T-helper 1 cell (primary cell): ENCODE measurements at places on chromosomes 11 and 22.

DNA sequence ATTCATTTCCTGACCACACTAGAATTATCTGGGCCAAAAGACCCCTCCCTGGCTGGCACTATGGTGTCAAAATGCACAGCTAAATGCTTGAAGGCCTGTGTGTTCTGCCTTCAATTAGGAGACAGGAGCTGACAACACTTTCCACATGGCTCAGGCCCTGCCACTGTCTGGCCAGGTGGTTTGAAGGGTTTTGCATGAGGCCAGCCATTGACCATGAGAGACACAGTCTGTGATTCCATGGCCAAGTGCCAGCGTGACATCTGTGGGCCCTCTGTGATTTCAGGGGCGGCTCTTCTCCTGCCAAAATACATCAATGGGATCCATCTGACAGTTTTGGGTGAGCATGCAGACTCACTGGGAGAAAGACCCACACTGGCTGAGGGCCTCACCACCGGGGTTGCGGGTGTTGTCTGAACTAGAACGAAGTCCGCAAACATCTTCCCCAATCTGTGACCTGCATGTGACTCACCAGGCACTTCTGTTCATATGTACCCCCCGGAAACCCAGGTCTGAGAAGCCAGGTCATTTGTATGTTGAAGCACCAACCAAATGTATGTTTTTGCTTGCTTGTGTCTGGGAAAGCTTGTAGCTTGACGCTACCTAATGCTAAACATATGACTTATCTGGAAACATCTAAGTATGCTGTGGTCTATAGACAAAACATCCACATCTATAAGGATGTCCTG is 20.7 kb upstream of the NAV2 start:
- no peak for DNase-seq

GRCh38 chr11:115334932-115335788 is 169.1 kb downstream of the CADM1 start:
- DNase-seq = no peak

DNA sequence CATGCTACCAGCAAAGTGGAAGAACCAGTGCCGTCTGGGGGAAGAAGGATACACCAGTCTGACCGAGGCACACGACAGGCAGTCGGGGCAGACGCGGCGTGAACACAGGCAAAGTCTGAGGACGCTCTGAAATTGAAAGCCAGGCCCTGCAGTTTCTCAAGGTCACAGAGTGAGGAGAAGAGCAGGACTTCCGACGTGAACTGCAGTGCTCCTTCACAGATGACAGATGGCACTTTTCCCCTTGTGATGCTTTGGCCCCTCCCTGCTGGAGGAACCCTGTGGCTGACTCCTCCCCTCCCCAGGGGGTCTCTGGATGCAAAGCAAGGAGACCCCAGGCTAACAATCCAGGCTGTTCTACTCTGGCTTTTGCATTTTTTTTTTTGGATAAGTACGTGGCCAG is 19.6 kb upstream of the JAM3 start:
- no peak for DNase-seq

- DNase-seq = no peak
Measured at GRCh38 chr11:77303328-77303727, 1.8 kb upstream of the GDPD4 start.

GRCh38 chr22:22787786-22788459 is 99.7 kb upstream of the IGLL5 start:
- peak; percentile 51 for DNase-seq

DNA sequence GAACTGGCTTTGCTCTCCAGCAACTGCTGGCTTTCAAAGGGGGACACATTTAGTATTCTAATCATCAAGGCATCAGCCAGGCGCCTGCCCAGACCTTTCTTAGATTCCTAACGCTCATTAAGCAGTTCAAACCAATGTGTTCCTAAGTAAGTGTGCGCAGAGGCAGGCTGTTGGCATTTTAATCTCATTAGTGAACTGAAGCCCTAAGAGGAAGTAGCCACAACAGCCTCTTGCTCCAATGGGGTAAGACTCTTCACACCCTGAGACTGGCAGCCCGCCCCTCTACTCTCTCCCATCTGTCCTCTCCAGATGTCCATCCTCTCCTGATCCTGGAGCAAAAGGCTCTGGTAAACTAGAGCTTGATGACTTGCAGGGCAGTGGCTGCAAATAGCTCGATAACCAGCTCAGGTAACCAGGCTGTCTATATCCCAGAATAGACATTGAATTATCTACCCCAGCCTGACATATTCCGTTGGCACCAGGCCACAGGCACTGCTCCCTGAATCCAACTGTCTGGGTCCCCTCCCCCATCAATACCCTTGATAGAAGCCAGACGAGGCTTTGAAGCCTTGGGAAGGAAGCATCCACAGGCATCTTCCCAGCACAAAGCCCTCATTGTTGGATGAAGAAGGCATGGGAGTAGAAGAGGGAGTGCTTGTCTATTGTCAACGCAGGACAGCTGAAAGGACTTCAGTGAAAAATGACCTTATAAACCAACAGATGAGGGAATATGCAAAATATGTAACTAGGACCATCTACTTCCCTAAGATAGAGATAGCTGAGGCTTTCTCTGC is 321.1 kb downstream of the TENM4 start:
- no peak for DNase-seq

DNA sequence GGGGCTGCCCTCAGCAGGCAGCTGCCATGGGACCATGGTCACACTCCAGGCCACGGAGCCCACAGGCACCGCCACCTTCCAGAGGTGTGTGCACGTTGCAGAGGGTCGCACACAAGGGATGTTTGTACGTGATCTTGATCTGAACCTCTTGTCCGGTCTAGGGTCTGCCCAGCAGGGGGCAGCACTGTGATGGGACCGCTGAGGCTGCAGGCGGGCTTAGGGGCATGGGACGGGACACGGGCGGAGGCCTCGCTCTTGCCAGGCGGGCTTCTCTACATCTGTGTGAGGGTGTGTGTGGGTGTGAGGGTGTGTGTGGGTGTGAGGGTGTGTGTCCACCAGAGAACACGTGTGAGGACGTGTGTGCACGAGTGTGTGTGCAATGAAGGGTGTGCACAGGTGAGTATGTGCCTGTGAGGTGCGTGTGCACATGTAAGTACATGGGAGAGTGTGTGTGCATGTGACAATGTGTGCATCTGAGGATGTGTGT is 52.4 kb downstream of the CACNA1I start:
- peak; percentile 59 for DNase-seq

DNA sequence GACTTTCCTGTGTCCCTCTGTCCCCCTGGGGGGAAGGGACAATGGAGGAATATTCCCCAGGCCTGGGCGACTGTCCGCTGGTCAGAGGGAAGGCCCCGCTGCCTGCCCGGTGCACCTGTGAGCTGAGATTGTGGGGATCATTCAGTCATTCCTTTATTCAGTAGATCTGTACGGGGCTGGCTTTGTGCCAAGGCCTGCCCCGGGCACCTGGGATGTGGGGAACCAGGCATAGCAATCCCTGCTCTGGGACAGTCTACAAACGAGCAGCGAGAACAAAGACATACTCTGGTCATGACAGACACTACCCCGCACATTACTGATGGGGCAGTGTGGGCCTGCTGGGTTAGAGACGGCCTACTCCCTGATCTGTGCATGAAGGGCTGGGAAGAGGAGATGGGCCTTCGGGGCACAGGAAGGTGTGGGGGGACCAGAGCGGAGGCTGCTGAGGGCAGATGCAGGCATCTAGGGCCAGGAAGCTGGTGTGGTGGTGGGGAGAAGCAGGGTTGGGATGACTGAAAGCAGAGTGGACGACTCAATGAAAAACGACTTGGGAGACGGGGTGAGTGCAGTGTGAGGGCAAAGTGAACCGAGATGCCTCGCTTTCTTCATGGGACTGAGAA is 1.8 kb upstream of the MYO7A start:
- DNase-seq = no peak

GRCh38 chr11:7154881-7155361 is 66.1 kb downstream of the RBMXL2 start:
- no peak for DNase-seq

DNA sequence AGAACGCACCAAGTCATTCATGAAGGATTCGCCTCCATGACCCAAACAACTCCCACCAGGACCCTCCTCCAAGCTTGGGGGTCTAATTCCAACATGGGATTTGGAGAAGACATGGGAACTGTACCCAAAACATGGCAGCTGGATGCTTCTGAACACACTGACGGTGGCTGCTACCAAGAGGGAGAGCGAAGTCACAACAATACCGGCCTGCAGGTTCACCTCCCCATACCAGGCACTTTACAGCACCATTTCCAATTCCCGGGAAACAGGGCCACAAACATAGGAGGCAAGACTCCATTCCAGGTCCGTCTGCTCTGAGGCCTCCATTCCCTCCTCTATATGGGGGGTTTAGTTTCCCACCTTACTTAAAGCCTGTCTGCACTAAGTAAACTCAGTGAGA is 75.8 kb downstream of the LINC01488 start:
- no peak for DNase-seq

- DNase-seq = no peak
Measured at GRCh38 chr11:12516387-12517105, 139.2 kb downstream of the PARVA start.

DNA sequence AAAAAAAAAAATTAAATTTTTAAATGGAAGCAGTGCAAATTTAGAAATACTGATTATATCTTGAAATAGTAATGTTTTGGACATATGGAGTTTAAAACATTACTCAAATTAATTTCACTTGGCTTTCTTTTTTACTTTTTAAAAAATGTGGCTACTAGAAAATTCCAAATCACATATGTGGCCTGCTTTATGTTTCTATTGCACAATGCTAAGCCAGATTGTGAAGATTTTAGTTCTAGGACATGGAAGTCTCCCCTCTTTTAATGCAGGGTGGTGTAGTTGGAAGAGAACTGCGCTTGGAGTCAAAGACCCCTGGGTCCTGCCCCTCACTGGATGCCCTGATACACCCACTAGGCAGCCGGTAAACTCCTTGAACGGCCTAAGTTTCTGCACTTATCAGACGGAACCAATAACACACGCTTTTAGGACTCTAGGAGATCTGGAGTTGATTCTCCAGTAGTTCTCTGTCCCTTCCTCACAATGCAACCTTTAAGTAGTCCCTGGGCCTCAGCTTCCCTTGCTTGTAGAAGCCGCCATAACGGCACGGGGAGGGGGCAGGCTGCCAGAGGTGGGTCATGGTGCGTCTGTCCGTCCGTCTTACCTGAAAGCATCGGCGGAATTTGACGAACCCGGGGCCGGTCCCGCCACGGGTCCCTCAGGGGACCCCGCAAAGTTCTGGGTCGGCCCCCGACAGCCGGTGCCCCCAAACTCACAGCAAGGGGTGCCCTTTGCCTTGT is 505 bp downstream of the FAM227A start:
- no peak for DNase-seq

DNA sequence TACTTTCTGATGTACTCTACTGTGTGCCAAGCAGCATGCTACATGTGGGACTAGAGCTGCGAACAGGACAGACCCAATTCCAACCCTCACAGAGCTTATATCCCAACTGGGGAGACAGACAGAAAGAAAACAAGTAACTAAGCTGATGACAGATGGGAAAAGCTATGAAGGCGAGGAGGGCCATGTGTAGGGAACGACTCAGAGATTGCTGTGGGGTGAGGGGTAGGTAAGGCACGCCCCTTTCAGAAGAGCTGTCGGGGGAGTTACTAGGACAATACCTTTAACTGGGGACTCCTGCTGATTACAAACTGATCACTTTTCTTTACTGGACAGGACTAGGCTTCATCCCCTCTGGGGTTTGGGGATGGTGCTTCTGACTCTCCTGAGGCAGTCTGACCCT is 48.9 kb downstream of the ST3GAL4 start:
- DNase-seq = no peak

DNA sequence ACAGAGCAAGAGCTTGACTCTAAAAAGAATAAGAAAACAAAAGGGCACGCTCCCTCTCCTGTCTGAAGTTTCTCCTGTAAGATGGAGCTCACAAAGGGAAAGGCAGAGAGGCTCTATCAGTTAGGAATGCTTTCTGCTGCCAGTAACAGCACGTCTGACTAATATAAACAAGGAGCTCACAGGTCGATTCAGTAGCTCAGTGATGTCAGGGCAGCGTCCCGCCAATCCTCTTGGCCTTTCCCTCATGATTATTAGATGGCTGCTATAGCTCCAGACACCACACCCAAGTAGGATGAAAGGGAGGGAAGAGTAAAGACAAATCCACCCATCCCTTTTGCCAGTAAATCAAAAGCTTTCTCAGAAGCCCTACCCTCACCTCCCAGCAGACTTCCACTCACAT is 51.3 kb upstream of the HMGXB4 start:
- no peak for DNase-seq

DNA sequence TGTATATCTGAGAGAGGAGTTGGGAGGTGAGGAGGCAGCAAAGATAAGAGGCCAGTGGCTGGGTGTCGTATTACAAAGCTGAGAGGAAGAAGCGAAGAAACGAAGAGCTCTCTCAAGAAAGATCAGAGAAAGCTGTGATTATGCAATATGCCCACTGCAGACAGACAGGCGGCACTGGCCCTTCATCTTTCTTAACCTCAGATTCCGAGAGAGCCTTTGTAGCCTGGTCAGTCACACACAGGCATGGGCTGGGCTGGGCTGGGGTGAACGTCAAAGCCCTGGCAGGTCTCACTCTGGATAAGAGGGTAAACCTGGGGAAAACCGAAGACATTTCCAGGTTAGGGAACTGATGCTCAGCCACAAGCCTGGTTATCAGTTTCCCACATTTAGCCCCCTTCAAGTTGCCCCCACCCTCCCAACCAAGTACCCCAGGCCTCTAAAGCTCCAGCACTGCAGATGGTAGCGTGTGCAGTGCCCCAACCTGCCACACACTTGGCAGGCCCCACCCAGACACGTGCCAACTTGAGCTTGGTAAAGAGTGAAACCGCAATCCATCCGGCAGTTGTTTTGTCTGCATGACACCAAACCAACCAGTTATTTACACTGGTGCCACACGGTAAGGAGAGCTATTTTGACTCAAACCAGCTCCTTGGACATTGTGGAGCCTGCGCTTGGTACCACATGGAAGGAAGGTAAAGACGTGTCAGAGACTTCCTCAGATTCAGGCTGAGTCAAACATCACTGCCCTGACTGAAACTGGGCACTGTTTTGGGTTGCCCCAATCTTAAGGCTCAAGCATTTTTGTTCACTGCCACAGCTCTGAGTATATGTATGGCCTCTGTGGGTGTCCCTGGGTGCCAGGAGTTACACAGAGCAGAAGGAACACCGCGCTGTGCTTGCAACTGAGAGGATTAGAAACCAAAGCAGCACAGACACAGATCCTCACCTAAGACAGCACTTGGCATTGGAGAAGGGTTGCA is 135.9 kb downstream of the FDX1 start:
- no peak for DNase-seq

- DNase-seq = no peak
Measured at GRCh38 chr11:78666675-78667160, 92.1 kb upstream of the NARS2 start.
